ENCODE measurements at places on chromosomes 13 and 19.

GRCh38 chr13:48231933-48232332, 1.1 kb upstream of the ITM2B start:
- DNase-seq, result no peak

- no peak for DNase-seq
Measured at GRCh38 chr13:46571189-46571908, 18.4 kb downstream of the LRCH1 start.

- no peak for DNase-seq
Measured at GRCh38 chr13:28426381-28426780, 68.5 kb downstream of the FLT1 start.

GRCh38 chr13:39148513-39148961, 110.3 kb downstream of the NHLRC3 start:
- DNase-seq, result no peak

GRCh38 chr13:28540612-28541011, 45.7 kb upstream of the FLT1 start:
- DNase-seq, result no peak

GRCh38 chr19:57088133-57088532, 31.7 kb upstream of the USP29 start:
- DNase-seq, result no peak

DNA sequence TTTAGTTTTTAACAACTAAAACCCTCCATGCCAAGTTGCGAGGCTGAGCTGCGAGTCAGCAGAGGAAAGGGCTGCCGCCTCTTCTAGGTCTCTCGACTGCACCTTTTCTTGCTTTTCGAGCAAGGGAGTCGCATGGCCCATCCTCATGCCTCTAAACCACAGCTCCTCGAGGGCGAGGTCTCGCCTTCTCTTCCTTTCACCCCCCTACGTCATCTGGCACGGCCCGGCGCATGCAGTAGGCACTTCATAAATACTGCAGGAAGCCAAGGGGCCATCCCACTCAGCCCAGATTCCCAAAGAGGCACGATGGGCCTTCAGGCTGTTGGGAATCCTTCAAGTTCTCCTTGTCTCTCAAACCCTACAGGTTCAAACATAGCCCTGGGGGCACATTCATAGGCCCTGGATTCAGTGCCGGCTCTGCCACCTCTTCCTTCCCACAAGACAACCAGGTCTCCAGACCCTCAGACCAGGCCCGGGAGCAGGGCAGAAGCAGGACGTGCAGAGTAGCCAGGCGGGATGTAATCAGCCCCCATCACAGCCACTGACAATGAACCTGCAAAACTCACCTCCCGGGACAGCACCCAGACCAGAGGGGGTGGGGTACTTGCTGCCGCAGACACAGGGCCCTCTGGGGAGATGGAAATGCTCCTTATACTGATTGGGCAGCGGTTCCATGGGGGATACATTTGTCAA, 41.7 kb downstream of the GGACT start:
- DNase-seq, result no peak

DNA sequence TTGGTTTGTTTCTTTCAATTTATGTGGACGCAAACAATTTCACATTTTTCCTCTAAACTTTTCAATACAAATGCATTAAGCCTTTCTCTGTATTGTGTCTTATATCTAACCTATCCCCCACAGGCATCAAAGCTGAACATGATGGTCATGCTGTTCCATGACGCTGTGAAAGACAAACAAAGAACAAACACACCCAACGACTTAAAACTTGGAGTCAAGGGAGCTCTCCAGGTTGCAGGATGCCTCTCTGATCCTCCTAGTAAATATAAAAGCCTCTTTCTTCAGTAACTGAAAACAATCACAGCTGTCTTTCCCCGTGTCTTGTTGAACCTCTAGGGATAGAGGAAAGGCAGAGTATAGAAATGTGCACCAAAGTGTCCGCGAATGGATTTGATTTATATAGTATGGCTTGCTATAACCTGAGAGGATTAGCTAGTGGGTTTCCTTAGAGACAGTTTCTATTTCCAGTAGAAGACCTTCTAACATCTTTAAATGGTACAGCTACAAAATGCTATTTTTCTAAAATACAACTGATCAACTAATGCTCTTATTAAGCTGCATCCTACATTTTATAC, 43.1 kb downstream of the PCDH9 start:
- no peak for DNase-seq

GRCh38 chr19:41437944-41438574, 1.7 kb downstream of the DMAC2 start:
- DNase-seq, result no peak

- no peak for DNase-seq
Measured at GRCh38 chr13:53326716-53327115, 298.1 kb downstream of the OLFM4 start.

DNA sequence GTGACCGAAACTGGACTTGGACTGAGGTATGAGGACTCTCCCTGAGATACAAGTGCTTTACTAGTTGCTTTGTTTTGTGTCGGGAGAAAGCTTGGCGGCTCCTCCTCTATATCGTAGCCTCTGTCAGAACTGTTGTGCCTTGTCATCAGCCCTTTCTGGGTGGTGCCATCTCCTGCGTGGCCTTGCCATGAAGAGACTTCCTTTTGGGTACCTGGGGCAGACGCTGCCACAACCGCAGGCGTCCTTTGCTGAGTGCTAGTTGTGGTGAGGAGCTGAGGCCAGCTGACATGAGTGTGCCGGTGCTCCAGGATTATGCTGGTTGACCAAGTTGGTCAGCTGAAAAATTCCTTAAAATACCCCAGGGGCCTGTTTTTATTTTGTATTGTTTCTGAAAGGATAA, 124.5 kb downstream of the AKAP11 start:
- DNase-seq, result no peak

DNA sequence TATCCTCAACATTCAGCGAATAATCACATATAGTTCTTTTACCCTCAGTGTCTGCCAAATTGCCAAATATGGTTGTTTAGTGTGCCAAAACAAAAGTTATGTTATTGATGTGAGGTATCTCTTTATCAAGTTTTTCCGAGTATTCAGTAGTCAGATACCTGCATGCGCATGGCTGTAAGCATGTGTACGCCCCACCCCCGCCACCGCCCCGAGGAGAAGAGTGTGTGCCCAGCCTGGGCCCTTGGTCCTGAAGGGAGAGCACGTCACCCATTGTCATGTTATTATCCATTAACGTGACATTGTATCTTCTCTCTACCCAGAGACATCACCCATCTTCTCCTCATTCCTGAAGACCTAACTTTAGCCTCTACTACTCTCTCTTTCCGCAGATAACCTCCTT, 147.0 kb downstream of the SHISA2 start:
- no peak for DNase-seq

GRCh38 chr13:28306325-28306724, 168.0 kb downstream of the PAN3 start:
- DNase-seq, result no peak

DNA sequence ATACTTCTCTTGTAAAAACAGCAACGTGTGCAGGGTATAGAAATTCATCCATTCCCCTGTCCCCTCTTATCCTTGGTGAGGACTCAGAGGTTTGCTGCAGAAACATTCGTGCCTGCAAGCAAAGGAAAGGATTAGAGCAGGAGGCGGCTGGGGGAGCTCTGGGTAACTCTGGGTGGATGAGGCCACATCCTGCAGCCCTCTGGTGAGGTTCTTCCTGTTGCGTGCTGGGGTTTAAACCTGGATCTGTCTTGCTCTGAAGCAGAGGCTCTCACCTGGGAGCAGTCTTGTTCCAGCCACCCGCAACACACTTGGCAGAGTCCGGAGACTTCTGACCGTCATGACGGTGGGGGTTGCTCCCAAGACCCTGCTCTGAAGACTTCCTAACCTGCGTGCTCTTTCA, 69.2 kb downstream of the ATP11A start:
- no peak for DNase-seq

GRCh38 chr19:17163652-17164051, 51.5 kb upstream of the USE1 start:
- DNase-seq, result no peak

- DNase-seq, result no peak
Measured at GRCh38 chr13:85879014-85879413, 79.8 kb upstream of the SLITRK6 start.

- no peak for DNase-seq
Measured at GRCh38 chr19:33117501-33117900, 14.4 kb upstream of the WDR88 start.

DNA sequence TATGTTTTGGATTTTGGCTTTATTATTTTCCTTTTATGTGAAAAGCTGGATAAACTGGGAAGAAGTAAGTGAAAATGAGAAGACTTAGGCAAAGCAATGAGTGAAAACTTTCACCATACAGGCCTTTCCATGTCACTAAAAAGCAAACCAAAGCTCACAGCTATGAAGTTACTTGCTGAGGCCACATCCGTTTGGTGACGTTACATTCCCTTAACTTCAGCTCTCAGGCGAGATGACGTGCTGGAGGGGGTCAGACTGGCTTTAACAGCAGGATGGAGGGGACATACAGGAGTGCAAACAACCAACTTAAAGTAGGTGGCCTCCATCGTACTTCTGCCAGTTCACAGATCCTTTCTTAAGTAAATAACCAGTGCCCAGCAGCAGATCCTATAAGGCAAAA, 522.3 kb downstream of the MYO16 start:
- DNase-seq, result no peak

DNA sequence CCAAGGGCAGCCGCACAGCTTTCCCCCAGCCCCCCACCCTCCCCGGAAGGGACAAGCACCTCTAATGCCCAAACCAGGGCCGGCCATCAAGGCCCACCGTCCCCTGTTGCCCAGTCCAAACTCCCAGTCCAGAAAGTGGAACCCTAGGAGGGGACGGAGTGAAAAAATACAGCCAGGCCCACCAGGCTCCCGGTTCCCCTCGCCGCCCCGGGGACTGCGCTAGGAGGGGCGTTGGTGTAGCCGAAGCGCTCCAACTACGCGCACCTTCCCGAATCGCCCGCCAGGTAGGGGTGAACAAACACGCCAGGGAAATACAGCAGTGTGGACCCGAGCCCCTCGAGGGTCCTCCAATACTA, 1.3 kb downstream of the KLF16 start:
- no peak for DNase-seq

- DNase-seq, result no peak
Measured at GRCh38 chr13:31067416-31068118, 94.1 kb downstream of the HSPH1 start.
